A549 treated with ZK216348 at 1 μM for 4 hours (cell line): ENCODE measurements at places on chromosomes 12 and 14. TPM values are rescaled to one million over a fixed set of nuclear protein-coding genes. Genes with fewer than 3 reads are reported as not detected.

The ITGA7 gene
- total RNA-seq = 0.88 to 2.2 TPM (median 1.7 TPM) in 5 replicates

The ASPG gene
- total RNA-seq = 0.20 TPM in 1 of 5 replicates, not detected in the others

The KRT74 gene
- total RNA-seq = not detected in 5 replicates

The ANO4 gene
- total RNA-seq = 0.07 to 0.55 TPM (median 0.14 TPM) in 4 of 5 replicates, not detected in the other

The C14orf93 gene
- 2.7 to 4.4 TPM (median 3.3 TPM) in 5 replicates for total RNA-seq

The LYZ gene
- total RNA-seq = 0.34 to 2.5 TPM (median 1.7 TPM) in 4 of 5 replicates, not detected in the other

The C12orf50 gene
- not detected in 5 replicates for total RNA-seq

The ARID4A gene
- 4.5 to 8.6 TPM (median 5.8 TPM) in 5 replicates for total RNA-seq

The GALNT16 gene
- total RNA-seq = 1.9 to 4.0 TPM (median 3.3 TPM) in 5 replicates

The SIX4 gene
- total RNA-seq = 1.7 to 3.8 TPM (median 3.1 TPM) in 5 replicates

The KRT85 gene
- total RNA-seq = not detected in 5 replicates

The GPR137C gene
- 0.09 to 0.34 TPM (median 0.11 TPM) in 5 replicates for total RNA-seq

The CCDC38 gene
- total RNA-seq = 0.09 to 0.13 TPM in 2 of 5 replicates, not detected in the others

The LTB4R2 gene
- 2.0 to 6.3 TPM (median 5.6 TPM) in 5 replicates for total RNA-seq

The OASL gene
- 2.7 to 4.1 TPM (median 3.7 TPM) in 5 replicates for total RNA-seq

The SYT10 gene
- total RNA-seq = not detected in 5 replicates

The EML5 gene
- total RNA-seq = 0.45 to 1.5 TPM (median 0.55 TPM) in 5 replicates

The SPX gene
- 2.3 to 4.0 TPM (median 2.9 TPM) in 5 replicates for total RNA-seq

The IFT43 gene
- total RNA-seq = 30.4 to 45.9 TPM (median 38.8 TPM) in 5 replicates

The KCNA5 gene
- not detected in 5 replicates for total RNA-seq

The ADAMTS20 gene
- total RNA-seq = not detected in 5 replicates

The SOCS2 gene
- total RNA-seq = 15.7 to 25.1 TPM (median 20.4 TPM) in 5 replicates

The CCDC92 gene
- 18.0 to 29.1 TPM (median 25.6 TPM) in 5 replicates for total RNA-seq

The NOS1 gene
- 0.40 to 0.65 TPM (median 0.55 TPM) in 5 replicates for total RNA-seq
